ENCODE measurements at places on chromosomes 16 and 17.
A peak's percentile ranks its signal among the peaks of the same experiment; 100 is the strongest.

GRCh38 chr17:79072544-79072943, 2.1 kb upstream of the ENGASE start:
- no peak for DNase-seq

GRCh38 chr16:24728891-24729242, 584 bp upstream of the TNRC6A start:
- DNase-seq, result peak; percentile 18

- no peak for DNase-seq
These were observed 70.2 kb downstream of the IRF8 start for GRCh38 chr16:85969159-85969558.

DNA sequence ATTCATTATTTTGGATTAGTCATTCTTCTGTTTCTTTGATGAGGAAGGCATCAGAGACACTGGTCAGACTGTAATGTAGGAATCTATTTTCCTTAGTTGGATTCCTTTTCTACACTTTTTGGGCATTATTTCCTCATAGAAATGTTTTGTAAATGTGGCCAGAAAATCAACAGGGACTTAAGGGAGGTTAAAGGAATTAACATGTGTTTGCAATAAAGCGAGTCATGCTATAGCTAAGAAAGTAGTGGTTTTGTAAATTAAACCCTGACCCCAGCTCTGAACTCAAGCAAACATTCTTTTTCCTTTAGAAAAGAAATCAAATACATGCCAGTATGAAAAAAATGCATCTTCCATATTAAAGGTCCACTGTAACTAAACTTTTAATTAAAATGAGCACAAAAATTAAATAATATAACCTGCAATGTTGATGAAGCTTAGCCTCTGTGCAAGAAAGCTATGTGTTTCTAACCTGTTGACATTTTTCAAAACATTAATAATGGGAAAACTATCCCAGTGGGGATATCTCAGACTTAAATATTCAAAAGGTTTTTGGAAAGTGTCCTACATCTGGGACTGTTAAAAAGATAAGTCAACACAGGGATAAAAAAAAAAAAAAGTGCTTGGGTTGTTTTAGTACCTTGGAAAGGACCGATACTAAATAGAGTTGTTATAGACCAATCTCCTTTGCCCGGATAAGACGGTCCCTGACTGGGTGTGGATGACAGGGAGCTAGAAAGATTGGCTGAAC, 428.0 kb downstream of the CA10 start:
- DNase-seq, result no peak

GRCh38 chr17:35189291-35189690, 4.9 kb downstream of the SLC35G3 start:
- no peak for DNase-seq

DNA sequence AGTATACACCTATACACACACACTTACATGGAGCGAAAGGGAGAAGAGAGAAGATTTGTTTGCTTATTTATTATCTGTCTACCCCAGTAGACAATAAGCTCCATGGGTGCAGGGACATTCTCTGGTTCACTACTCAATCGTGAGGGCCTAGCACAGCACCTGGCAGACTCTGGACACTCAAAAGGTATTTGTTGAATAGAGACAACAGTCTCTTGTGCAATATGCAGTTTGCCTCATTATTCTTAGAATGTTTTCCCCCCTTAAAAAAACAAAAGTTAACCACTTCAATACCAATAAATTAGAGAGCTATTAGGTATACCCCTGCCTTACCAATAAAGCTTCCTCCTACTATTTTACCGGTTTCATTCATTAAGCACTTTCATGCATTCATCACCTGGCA, 2.0 kb downstream of the AKAP10 start:
- DNase-seq, result no peak

- no peak for DNase-seq
These were observed 48.4 kb downstream of the CLEC16A start for GRCh38 chr16:10992797-10993196.

DNA sequence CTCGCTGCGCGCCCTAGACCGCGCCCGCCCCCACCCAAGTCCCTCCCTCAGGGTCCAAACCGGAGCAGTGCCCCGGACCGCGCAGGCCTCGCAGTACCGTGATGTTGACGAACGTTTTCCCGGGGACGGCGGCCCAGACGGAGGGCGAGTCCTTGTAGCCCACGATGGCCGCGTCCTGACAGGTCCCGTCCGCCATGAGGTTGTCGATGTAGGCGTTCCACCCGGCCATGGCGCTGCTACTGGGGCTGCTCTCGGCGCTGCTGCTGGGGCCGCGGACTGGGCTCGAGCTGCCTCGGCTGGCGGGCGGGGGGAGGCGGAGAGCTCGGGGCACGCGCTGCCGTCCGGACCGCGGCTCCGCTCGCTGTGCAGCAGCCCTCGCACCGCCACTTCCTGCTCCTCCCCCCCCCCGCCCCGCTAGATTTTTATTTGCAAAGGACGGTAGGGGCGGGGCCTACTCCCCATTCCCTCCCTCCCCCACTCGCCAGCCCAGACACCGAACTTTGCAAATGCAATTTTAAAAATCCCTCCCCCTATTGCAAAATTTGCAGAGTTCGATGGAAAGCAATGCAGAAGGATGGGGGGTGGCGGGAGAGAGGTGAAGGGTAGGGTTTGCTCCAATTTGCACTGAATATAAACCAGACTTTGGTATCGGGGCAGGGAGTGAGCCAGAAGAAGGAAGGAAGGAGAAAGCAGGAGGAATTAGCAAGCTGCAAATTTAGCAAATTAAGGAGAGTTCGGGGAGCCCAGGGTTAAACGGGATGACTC, at the start of gene PFN1:
Gene PFN1 (minus strand): TSS at position 365 of the 765 bp plus-strand sequence. CDS start 136 bp downstream, at position 229.
- peak; percentile 80 for DNase-seq

DNA sequence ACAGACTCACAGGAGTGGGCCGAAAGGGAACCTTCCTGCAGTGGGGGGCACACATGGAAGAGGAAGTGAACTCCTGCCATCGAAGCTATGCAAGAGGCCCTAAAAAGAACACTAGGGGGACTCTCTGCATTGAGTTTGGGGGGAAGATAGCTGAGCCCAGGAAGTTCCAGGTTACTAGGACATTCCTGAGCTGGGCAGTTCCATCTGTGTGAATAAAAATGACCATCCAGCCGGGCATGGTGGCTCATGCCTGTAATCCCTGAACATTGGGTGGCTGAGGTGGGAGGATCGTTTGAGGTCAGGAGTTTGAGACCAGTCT, 211.8 kb downstream of the ZNF423 start:
- DNase-seq, result no peak

DNA sequence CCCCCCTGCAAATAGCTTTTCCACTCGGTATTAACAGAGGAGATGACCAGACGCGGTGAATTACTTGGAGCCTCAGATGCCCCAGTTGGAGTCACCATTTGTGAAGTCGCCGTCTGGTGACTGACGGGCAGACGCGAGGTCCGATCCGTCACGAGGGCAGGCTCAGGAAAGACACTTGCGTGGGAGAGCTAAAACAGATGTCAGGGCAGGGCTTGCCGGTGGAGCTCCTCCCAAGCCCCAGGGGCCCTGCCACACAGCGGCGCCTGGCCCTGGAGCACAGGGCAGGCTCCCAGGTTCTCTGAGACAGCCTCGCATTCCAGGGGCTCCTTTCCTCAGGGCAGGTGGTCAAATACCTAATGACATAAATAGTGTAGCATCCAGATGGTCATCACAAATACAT, 348.3 kb downstream of the C16orf95 start:
- no peak for DNase-seq

DNA sequence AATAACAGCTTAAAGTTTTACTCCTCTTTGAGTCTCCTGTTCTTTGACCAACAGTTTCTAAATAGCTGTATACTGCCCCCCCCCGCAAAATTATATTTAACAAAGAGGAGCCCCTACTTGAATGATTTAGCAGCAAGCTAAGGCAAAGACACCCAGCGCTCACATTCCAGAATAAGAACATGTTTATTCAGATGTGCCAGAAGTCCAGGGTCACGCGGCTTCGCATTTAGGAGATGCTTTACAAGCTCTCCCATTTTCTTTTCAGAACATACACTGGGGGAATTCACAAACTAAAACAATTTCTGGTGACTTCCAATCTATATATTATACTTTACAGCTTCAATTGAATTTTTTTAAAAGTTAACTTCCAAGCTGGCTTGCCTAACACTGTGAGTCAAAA, 5.3 kb downstream of the PLD6 start:
- no peak for DNase-seq

GRCh38 chr16:88624977-88625576, 13.3 kb upstream of the IL17C start:
- DNase-seq, result no peak

DNA sequence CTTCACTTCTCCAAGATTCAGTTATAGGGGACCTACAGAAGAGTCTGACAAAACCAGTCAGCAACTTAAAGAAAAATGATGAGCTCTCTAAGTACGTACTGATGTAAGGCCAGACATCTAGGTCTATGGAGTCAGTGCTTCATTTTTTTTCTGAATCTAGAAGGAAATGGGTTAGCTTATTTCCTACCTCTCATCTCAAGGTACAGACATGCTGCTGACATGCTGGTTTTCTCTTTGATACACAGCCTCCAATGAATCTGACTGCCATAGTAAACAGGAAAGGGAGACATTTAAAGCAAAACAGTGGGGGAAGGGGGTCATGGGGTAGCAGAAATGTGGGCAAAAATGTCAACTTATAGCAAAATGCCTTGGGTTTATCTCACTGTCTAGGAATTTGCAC, 16.4 kb downstream of the CDR2 start:
- DNase-seq, result no peak

Data from activated CD4-positive, CD25-positive, alpha-beta regulatory T cell (primary cell).